Progenitor cell of endocrine pancreas (in vitro differentiated cells): ENCODE measurements at places on chromosomes 4 and X. TPM values are rescaled to one million over a fixed set of nuclear protein-coding genes. Genes with fewer than 3 reads are reported as not detected.

DNA sequence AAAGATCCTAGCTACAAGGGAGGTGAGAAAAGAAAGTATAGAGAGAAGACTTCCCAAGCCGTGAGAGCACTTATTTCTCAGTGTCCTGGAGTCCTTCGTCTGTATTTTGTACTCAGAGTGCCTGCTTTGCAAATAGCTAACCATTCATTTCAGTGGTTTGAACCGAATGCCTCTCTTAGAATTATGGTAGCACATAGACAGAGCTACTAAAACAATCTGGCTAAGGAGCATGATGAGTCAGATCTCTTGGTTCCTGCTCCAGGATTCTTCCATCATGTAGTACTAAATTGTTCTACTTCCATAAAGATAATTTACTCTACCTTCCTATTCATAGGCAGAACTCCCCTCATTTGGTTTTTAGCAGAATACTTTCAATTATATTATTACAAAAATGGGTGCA is 946.6 kb downstream of the STIM2 start:
- no peak for DNase-seq

GRCh38 chr4:3706565-3707422 is 59.4 kb upstream of the ADRA2C start:
- no peak for DNase-seq

DNA sequence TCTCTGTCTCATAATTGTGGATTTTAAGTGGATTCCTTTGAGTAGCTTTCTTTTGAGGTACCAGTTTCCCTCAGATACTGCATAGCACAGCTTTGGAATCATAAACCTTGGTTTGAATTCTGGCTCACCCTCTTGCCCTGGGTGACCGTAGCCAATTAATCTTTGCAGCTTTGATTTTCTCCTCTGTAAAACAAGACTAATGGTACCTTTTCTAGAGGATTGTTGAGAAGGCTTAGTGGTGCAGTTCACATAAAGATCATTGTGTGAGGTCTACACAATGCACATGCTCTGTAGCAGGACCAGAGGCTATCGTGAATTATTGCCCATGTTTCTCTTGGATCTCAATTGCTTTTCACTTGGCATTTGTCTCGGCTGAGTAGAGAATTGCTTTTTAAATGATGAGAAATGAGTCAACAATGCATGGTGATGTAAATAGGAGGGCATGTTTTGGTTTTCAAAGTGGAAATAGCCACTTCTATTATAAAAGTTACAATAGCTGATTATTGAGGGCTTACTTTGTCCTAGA is 47.9 kb downstream of the TMEM131L start:
- no peak for DNase-seq

Gene RBM47
- 64.3 and 64.8 TPM in 2 replicates for total RNA-seq

Gene RBMX2
- 28.1 and 29.7 TPM in 2 replicates for total RNA-seq

DNA sequence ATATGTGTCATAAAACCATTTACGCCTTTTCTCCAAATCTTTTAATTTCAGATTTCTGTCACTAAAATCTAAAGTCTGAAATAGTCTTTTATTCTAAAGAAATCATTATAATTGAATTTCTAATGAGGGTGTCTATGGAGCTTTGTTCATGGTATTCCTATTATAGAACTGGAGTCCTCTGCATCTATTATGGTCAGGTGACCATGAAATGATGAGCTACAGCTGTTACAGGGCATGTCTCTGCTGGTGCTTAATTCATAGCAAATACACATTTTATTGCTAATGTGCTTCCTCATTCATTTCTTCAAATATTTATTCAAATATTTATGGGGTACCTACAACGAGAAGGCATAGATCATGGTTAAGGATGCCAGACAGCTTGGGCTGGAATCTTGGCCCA is 126.1 kb downstream of the NAA11 start:
- DNase-seq = no peak

GRCh38 chrX:19740744-19741143 is 146.7 kb downstream of the SH3KBP1 start:
- no peak for DNase-seq

- no peak for DNase-seq
These were observed 21.0 kb downstream of the S100G start for GRCh38 chrX:16671005-16671404.

DNA sequence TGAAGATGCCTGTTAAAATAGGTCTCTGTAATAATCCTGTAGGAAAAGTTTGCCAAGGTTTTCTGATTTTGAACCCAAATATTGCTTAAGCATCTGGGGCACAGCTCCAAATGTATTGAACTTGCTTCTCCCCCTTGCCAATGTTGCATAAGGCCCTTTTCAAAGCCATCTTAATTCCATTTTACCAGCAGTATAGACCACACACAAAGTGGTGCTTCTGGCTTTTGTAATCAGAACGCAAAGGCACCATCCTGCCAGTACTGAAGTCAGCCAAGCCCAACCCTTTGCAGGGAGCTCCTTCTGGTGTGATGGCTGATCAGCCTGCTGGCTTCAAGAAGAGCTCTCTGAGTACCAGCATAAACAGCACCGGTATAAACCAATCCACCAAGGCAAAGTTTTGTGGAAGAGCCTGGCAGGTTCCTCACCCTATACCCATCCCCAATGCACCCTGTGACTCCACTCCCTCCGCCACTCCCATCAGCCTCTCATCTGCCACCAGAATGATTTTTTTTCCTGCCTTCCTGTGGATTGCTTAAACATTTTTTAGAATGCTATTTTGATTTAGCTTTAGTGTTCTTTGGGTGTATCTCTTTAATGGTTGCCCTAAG is 39.2 kb upstream of the USP9X start:
- no peak for DNase-seq

Gene RTL3
- total RNA-seq = not detected in 2 replicates

GRCh38 chrX:4435905-4436304 is 722.5 kb upstream of the PRKX start:
- DNase-seq = no peak

Gene PARM1
- total RNA-seq = 6.4 and 7.4 TPM in 2 replicates

DNA sequence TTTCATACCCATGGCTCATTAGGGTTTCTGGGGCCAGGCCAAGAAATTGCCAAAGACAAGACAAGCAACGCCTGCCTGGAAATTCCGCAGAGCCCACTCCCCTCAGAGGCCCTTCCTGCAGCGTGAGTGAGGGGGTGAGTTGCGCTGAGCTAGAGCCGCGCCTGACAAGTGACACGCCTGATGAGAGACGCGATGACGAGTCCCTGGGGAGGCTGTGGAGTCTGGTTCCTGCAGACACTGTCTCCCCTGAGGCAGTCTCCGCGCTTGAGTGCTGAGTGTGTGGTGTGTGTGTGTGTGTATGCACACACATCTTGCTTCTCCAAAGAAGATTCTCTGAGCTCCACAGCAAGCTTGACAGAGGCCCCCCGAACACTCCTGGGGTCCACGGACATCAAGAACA is 269.8 kb downstream of the BCOR start:
- no peak for DNase-seq

DNA sequence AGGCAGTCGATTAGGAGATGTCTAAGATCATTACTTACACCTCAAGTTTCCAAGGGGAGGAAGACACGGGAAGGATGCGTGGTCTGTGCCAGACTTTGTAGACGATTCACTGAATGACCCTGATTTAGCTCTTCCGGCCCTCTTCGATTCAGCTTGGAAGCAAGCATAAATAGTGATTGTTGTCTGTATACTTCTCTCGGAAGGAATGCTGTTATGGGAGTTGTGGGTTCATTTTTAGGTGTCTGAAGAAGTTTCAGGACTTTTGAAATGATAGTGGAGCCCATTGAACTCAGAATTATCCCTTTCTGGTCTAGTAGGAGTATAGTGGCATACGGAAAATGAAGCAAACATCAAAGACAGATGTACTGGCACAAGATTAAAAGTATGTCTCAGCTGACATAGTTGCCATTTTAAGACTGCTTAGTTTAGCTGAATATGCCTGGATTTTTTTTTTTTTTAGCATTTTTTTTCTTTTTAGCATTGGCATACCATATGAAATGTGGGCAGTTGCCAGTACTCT is 1.0 kb upstream of the ANKRD17 start:
- DNase-seq = no peak

- no peak for DNase-seq
These were observed 333.4 kb upstream of the AADAT start for GRCh38 chr4:170423137-170423536.

DNA sequence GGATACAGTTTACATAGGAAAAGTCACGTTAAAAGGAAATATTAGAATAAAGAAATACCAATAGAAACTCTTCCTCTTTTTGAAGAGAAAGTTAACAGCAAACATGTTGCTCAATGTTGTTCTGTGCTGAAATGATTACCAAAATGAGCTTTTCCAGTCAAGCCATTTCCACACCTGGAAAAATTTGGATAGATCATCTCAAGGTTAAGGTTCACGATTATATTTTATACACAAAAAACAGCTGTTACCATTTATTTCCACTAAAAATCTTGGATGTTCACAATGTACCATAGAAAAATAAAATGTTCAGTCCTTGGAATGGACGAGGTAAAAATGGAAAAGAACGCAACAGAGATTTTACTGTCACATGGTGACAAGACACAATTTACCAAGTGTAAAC is 218.7 kb downstream of the SCFD2 start:
- no peak for DNase-seq

Gene ANOS1
- 5.9 and 6.9 TPM in 2 replicates for total RNA-seq

Gene LUZP4
- total RNA-seq = not detected in 2 replicates

GRCh38 chr4:121597346-121597934 is 99.3 kb downstream of the ANXA5 start:
- no peak for DNase-seq

Gene CXorf49
- not detected in 2 replicates for total RNA-seq

Gene ADH1B
- 0.29 and 0.53 TPM in 2 replicates for total RNA-seq

Gene KLHL15
- total RNA-seq = 16.0 and 16.2 TPM in 2 replicates

DNA sequence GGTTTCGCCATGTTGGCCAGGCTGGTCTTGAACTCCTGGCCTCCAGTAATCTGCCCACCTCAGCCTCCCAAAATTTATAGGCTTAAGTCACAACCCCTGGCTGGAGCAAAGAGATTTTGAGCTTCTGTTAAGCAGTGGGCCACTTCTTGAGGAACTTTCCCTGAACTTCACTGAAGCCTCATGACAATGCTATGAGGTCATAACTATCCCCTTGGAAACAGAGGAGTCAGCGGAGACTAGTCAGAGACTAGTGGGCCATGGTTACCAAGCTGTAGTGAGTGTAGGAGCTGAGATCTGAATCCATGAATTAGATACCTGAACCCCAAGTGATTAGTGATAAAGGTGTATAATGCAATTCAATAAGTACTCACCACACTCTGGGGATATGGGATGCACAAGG is 145.1 kb upstream of the MSX1 start:
- no peak for DNase-seq

GRCh38 chr4:38565271-38566199 is 98.5 kb upstream of the KLF3 start:
- DNase-seq = no peak

DNA sequence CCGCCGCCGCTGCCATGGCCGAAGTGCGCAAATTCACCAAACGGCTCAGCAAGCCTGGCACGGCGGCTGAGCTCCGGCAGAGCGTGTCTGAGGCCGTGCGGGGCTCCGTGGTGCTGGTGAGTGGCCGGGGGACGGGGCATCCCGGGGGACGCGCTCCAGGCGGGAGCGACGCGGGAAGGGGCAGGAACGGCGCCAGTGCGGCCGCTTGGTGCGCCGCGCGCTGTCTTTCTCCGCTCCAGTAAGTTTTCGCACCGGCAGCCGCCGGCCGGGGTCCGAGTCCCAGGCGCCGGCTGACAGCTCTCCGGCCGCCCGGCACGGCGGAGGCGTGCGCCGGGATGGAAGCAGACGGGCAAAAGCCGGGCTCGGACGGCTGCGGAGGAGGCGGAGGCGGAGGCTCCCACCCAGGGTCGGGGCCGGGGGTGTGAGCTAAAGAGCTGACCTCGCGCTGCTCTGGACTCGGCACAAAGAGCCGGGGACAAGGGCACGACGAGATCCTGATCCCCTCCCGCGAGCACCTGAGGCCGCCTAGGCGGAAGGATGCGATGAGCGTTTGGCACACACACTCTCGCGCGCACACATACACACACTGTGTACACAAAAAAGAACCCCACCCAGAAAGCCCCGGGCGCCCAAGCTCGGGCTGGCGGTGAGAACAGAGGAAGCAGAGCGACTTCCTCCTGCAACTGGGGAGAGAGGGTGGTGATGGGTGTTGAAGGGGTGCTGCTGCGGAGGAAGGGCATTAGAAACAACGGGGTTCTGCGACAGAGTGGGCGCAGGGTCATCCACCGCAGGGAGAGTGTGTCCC is 545 bp downstream of the DOCK11 start:
- peak; percentile 9 for DNase-seq
